Stimulated activated CD4-positive, alpha-beta T cell treated with anti-CD3 and anti-CD28 coated beads, Interleukin-1b, Interleukin-23, amount 100 ng/mL, for 1 hour (primary cell): ENCODE measurements at places on chromosomes 3 and 15.

GRCh38 chr15:80211976-80212375 lies 40.0 kb downstream of the CTXND1 start:
- no peak for DNase-seq

GRCh38 chr3:124592658-124593441 lies 137.4 kb upstream of the UMPS start:
- no peak for DNase-seq

DNA sequence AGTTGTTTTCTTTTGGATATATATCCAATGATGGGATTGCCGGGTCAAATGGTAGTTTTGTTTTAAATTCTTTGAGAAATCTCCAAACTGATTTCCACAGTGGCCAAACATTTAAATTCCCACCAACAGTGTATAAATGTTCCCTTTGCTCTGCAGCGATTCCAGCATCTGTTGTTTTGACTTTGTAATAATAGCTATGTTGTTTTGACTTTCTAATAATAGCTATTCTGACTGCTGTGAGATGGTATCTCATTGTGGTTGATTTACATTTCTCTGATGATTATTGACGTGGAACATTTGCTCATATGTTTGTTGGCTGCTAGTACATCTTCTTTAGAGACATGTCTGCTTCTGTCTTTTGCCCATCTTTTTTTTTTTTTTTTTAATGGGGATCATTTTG lies 332.2 kb upstream of the GBE1 start:
- no peak for DNase-seq

DNA sequence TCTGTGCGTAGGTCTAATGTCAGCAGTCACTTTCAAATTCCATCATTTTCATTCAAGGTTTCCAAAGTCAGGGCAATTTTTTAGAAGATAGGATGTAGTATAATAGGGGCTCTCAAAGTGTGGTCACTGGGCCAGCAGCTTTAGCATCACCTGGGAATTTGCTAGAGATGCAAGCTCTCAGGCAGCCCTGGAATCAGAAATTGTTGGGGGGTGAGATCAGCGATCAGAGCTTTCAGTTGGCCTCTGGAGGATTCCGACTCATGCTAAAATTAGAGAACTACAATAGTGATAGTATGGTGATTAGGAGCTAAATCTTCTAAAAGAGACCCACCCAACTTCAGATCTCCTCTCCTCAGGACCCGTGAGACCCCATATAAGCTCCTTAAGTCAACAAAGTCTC lies 2.4 kb upstream of the FRMD4B start:
- no peak for DNase-seq

- no peak for DNase-seq
These were observed 21.6 kb downstream of the CPN2 start for GRCh38 chr3:194329583-194329965.

DNA sequence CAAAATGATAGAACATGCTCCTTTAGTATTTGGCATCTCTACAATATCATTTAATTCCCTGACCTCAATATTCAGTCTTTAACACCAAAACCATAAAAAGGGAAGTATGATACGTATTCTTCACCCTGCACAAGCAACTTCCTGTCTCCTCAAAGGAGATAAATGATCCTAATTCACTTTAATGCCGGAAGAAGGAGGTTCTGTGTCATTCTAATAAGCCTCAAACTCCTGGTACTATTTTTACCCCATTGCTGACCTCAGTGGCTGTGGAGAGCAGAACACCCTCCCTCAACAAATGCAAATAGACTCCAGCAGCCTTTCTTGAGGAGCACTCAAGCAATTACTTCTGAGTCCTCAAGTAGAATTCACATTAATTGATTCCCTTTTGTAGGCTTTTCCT lies 173.3 kb downstream of the TMEM108 start:
- no peak for DNase-seq

DNA sequence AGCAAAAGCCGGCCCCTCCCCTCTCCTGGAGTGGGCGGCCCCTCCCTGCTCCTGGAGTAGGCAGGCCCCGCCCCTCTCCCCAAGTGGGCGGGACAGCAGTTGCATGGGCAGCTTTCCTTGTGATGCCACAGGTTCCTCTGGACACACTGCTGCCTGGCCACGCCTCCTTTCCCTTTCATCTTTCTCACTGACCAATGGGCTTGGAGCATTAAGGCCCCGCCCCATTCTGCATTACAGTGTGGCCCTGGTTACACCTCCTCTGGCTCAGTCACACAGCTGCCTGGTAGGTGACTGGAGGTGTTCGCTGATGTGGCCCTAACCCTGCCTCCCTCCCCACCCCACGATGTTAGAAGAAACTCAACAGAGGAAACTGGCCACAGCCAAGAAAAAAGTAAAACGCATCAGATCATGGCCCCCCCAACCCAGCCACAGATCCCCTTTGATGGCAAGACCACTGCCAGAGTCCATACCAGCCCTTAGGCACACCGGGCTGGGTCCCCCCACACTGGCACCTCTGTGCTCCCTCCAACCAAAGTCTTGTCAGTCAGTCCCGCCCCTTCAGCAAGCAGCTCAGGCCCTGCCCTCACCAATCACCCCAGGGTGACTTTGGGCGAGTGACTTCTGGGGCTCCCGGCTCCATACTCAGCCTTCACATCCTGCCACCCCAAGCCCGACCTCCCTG lies 84.3 kb downstream of the ADAMTS7 start:
- DNase-seq = no peak

- no peak for DNase-seq
These were observed 379.8 kb downstream of the LPP start for GRCh38 chr3:188533612-188534357.

DNA sequence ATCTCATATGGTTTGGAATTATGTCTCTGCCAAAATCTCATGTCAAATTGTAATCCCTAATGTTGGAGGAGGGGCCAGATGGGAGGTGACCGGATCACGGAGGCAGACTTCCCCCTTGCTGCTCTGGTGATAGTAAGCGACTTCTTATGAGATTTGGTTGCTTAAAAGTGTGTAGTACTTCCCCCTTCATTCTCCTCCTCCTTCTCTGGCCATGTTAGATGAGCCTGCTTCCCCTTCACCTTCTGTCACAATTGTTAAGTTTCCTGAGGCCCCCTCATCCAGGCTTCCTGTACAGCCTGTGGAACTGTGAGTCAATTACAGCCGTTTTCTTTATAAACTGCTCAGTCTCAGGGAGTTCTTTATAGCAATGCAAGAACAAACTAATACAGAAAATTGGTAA lies 51.1 kb downstream of the NEDD4 start:
- DNase-seq = no peak

DNA sequence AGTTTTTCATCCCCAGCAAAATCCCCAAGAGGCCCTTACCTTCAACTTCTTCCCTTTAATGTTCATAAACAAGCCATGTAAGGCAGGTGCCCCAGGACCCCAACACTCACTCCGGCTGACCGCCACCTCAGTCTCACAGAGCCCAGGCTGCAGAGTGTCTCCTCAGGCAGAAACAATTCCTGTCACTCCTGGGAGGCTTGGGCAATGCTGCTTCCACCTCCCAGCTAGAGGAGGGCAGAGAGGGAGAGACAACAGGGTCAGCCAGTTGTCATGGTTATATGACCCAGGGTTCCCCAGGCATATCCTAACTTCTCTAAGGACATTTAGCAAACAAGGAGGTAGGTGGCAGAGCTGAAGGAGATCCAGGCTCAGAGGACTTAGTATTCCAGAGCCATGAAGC lies at the start of gene PLIN1:
TSS of gene PLIN1 (minus strand) at position 156 of the 400 bp plus-strand sequence. CDS start 1,878 bp downstream, outside the sequence.
- DNase-seq = no peak

DNA sequence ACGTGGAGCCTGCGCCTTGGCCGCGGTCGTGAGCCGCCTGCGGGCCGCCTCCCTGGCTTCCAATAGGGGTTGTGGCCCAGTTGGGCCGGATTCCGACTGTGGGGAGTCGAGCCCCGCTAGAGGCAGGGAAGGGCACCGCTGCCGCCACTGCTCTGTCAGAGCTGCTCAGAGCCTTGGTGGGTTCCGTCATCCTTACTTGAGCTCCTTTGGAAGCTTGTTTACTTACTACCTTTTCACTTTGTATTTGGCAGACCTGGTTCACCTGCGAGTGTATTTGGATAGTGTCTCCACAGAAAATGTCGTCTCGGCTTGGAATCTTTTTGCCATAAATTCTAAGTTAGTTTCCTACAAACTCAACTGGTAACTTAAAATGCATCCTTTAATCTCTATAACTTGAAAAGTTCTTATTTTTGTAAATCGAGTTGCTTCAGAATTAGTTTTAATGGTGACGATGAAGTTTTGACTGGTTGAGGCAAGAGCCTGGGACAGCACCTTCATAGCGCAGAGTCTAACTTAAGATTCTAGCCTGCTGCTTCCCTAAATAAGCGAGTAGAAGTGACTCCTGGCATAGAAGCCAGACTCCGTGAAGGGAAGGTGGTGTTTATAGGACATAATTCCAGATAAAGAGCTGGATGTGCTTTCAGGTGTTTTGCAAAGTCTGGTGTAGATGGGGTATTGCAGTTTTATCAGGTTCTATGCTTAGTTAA lies 800 bp downstream of the DAG1 start:
- DNase-seq = no peak

DNA sequence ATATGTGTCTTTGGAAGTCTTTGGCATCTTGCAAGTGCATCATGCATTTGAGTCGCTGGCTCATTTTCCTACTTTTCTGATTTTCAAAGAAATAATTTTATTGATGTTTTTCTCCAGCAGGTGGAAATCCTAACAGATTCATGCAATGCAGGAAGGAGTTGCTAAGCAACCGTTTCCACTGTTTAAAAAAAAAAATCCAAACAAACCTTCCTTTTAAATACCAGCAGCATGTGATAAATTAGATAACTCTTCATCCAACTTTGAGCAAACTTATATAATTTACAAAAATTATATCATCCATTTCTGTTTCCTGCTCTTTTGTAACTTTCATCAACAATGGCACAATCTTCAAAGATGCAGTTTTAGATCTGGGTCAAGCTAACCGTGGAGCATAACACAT lies 364.1 kb downstream of the MFSD1 start:
- DNase-seq = no peak

- DNase-seq = no peak
These were observed 461.4 kb downstream of the DIPK2A start for GRCh38 chr3:144433006-144433405.

- no peak for DNase-seq
These were observed 164.4 kb upstream of the TOPAZ1 start for GRCh38 chr3:44077267-44077666.

DNA sequence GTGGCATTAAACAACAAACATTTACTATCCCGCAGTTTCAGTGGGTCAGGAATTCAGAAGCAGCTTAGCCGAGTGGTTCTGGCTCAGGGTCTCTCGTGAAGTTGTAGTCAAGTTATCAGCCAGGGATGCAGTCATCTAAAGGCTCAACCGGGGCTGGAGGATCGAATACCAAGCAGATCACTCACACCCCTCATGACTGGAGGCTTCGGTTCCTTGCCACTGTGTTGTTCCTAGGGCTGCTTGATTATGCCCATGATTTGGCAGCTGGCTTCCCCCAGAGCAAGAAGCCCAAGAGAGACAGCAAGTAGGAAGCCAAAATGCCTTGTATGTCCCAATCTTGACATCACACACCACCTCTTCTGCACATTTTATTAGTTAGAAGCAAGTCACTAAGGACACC lies 33.9 kb upstream of the CDCP1 start:
- no peak for DNase-seq

DNA sequence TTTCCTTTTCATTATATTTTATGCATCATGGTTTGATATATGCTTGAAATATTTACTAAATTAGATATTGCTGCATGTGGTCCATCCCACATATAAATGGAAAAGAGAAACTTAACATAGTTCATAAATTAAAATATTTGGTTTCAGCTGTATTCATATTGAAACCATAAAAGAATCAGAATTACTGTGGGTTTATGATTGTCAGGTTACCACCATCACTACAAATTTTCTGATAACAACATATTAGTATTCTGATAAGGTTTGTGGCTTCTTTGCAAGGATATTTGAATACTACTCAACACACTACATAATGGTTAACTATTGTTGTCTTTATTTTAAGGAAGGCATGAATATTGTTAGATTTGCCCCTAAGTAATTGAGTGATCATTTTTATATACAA lies 235.5 kb downstream of the UBE2E2 start:
- DNase-seq = no peak

- no peak for DNase-seq
These were observed 8.8 kb downstream of the NUP210 start for GRCh38 chr3:13411186-13411860.

- DNase-seq = no peak
These were observed 274.5 kb upstream of the LRTM1 start for GRCh38 chr3:55202326-55202725.

DNA sequence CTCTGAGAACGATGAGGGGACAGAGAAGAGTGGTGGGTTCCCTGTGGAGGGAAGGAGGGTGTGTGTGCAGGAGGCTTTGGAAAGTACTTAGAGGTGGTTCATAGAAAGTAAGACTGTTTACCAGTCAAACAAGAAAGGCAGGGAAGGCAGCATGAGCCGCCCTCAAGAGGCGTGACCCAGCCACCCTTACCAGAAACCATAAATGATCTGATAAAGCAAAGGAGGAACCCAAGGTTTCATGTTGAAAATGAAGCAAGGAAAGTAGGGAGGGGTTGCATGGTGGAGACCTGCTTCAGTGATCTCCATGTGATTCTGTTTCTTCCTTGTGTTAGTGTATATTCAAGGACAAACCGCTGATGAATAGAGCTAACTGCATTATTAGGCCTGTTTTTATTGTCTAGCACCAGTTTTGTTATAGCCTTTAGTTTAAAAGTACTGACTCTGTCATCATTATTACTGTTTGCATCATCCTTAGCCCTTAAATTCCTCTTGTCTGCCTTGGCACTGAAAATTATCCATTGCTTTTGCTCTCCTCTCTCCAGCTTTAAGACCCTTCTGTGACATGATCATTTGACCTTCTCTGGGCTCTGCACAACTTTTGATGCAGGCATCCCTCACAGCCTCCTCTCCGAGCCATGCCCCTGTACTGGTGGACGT lies 96.1 kb downstream of the STAC start:
- DNase-seq = no peak

DNA sequence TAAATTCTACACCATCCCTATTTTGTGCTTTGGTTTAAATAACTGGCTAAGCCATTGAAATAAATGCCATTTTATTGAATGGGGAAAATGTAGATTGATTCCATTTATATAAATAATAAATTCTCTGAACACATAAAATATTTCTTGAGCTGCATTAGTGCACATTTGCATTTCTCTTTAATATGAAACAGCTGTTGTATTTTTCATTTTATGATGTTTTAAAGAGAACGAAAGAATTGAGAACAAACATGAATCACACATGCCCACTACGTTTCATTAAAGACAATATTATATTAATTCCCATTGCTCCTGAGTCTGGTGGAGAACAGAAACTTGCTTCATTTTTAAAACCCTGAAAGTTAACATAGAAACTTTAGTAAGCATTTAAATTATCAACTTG lies 235.7 kb upstream of the CFAP20DC start:
- no peak for DNase-seq

- no peak for DNase-seq
These were observed 97.7 kb downstream of the PLCL2 start for GRCh38 chr3:16982460-16982859.

GRCh38 chr3:46094506-46094905 lies 67.2 kb upstream of the XCR1 start:
- no peak for DNase-seq

GRCh38 chr3:177337541-177338331 lies 140.5 kb upstream of the TBL1XR1 start:
- DNase-seq = no peak

GRCh38 chr3:8968375-8968882 lies 5.2 kb upstream of the RAD18 start:
- no peak for DNase-seq
